ENCODE measurements at places on chromosomes 11 and 22.

DNA sequence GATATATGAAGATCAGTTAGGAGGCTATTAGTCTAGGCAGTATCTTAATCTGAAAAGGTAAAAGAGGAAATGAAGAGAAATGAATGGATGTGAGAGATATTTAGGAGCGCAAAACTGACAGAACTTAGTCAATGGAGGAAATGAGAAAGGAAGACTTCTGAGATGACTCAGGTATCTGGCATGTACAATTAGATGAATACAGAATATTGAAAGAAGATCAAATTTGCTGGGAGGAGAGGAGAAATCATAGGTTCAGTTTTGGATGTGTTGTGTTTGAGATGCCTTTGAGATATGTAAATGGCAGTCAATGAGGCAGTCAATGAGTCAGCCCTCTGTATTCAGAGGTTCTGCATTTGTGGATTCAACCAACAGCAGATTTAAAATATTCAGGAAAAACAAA is 42.9 kb upstream of the GAB2 start:
- no peak for DNase-seq

GRCh38 chr22:18121954-18122554 is 11.4 kb downstream of the TUBA8 start:
- DNase-seq, result no peak

DNA sequence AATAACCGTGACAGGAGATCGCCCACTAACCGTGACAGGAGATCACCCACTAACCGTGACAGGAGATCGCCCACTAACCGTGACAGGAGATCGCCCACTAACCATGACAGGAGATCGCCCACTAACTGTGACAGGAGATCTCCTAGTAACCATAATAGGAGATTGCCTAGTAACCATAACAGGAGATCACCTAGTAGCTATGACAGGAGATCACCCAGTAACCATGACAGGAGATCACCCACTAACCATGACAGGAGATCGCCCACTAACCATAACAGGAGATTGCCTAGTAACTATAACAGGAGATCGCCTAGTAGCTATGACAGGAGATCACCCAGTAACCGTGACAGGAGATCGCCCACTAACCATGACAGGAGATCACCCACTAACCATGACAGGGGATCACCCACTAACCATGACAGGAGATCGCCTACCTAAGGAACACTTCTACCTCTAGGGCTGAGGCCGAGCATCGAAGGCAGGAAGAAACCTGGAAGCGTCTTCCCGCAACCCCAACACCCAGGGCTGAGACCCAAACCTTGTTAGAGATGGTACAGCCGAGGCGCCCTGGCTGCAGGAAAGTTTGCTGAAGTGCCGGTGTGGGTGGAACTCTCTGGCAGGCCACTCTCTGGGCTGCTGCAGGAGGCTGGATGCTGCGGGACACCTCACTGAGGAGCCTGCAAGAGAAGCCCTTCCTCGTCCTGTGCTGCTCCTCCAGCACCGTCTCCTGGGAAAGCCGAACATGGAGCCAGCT is 67.5 kb upstream of the THY1 start:
- DNase-seq, result no peak

DNA sequence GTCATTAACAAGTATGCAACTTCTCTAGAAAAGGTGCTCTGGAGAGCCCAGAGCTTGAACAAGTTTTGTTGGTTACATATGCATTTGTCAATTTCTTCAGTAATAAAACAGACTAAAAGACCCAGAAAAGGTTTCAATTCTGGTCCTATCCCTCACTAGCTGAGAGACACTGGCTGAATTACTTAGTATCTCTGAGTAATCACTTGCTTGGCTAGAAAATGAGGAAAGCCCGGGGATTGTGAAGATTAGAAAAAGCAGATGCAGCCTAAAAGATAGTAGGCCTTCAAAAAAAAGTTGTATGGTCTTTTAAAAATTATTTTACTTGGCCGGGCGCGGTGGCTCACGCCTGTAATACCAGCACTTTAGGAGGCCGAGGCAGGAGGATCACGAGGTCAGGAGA is 41.2 kb downstream of the MAPK1 start:
- DNase-seq, result no peak

DNA sequence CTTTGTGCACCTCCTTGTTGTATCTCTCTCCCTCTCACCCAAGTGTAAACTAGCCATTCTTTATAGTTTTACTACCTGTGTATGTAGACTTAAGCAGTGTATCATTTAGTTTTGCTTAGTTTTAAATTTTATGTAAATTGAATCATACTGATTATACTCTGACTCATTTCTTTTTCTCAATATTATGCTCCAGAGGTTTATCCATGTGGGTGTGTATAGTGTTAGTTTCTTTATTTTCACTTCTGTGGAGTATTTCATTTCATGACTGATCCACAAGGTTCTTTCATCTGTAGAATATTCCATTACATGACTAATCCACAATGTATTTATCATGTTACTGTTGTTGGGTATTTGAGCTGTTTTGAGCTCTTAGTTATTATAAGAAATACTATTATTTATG is 62.0 kb downstream of the CCDC34 start:
- no peak for DNase-seq

DNA sequence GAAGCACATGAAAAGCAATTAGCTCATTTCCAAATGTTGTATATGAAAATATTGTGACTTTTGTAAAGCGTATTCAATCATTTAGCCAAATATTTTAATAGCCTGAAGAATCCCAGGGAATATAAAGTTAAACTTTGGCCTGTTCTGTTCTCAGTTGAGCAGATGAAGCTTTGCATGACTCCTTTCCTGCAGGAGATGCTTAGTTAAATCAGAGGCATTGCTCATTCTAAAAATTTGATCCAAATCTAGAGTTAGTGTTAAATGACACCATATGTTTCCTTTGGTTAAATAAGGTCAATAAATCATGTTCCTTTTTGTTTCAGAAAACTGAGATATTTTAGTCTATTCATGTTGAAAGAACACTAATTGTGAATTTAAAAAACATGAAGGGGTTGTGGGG is 51.2 kb upstream of the BIRC3 start:
- DNase-seq, result no peak

GRCh38 chr11:24575392-24575791 is 78.5 kb downstream of the LUZP2 start:
- no peak for DNase-seq

GRCh38 chr11:57643802-57644201 is 5.9 kb downstream of the YPEL4 start:
- no peak for DNase-seq

DNA sequence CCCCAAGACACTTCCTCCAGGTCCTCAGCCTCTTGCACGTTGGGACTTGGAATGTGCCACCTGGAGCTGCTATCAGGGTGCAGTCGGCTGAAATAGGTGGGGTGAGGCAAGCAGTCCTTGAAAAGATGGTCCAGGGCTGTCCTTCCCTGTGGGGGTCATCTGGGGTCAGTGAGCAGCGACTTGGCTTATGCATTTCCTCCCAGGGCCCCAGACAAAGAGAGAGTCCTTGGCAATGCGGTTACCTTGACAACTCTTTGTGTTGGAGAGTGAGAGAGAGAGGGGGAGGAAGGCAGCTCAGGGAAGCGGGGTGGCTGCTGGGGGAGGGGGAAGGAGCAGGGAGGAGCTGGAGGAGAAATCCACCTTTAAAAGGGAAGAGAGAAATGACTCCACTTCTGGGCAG is 93.8 kb downstream of the MIAT start:
- no peak for DNase-seq

- no peak for DNase-seq
Observed at GRCh38 chr22:43854121-43854785, 8.1 kb downstream of the SULT4A1 start.

GRCh38 chr11:130427581-130428315 is 661 bp downstream of the ADAMTS8 start:
- DNase-seq, result no peak

GRCh38 chr11:112784323-112785073 is 176.7 kb upstream of the NCAM1 start:
- DNase-seq, result peak; percentile 48

GRCh38 chr11:70506658-70506970 is 108.3 kb downstream of the CTTN start:
- no peak for DNase-seq

DNA sequence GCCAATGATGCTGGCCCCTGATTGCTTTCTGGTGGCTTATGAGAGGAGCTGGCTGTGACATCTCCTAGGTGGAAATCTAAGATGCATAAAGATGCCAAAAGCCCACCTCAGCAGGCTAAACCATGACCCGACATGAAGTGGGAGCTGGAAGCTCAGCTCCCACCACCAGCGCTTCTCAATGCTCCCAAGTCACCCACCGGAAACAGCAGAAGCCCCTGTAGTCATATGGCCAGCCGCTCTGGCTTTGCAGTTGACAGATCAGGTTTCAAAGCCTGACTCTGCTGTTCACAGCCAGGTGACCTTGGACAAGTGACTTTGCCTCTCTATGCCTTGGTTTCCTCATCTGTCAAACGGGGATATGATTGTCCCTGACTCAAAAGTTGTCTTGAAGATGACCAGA is 29.1 kb upstream of the ANO1 start:
- no peak for DNase-seq

GRCh38 chr11:118170231-118170630 is 6.2 kb downstream of the SCN2B start:
- DNase-seq, result no peak

DNA sequence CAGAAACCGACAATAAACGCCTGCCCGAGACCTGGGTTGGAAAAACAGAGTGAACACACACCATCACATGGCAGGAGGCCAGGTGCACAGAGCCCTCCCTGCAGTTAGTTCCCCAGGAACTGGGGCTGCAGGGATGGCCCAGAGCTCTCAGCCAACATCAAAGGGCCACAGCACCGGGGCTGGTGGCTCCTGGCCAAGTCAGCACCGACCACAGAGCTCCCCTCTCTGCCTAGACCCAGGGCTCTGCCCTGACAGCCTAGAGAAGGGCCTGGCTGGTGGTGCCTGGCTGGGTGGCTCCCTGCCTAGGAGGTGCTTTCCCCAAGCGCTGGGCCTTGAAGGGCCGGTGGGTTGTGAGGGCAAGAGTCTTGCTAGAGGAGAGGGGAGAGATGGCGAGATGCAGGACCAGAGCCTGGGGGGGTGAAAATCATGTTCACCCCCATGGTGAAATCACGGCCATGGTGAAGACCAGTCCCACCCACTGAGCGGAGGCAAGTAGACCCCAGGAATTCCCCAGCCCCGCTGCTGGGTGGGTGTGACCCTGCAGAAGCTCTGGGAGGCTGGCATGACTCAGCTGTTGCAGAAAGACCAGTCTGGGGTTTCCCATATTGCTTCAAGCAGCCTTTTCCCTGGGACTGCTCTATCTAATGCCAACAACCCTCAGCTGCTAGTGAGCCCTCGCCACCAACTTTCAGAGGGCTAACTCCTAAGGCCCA is 7.2 kb upstream of the BID start:
- DNase-seq, result no peak

All from DMS153 (cell line).